ENCODE measurements at places on chromosomes 3 and 15. TPM values are rescaled to one million over a fixed set of nuclear protein-coding genes. Genes with fewer than 3 reads are reported as not detected.

DNA sequence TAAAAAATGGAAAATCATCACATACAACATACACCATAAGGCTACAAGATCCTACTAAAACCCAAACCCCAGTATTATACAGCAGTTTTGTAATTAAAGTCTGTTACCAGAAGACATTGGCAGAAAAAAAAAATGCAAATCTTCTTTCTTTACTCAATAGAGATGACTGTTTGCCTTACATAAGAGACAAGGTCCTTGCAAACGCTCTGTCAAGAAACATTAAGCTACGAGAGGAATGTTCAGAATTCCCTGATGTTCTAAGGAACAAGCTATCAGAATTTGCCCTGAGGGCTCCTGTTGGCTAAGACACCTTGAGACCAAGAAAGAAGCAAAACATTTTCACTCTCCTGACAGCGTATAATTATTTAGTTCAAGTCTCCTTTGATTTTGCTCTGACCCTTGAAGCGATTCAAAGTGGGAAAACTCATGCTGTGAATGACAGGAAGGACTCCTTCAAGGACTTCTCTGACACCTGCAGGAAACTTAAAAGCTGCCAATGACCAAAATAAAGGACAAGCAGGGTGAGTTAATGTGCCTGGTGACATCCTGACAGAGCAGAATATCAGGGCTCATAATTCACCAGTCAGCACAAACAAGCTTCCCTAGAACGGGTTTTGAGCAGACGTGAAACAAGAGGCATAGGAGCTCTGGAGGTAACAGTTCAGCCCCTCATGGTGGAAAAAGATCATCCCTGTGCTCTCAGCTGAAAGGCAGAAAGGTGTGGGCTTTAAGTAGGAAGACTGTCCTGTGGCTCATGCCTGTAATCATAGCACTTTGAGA lies 2.5 kb downstream of the SCAMP2 start:
- no peak for DNase-seq

DNA sequence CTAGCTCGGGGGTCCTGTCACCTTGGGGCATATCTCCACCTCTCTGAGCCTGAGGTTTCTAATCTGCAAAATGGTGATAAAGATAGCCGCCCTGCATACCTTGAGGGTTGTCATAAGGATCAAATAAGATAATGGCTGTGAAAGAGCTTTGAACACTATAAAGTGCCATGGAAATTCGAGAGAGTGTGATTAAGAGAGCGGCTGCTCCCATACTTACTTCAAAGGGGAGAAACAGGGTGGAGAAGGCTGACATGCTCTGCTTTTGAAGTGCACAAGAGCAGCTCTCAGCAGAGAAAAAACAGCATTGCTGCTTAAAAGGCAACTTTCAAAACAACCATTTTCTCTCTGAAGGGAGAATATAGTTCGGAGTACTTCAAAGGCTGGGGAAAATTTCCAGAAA lies 529.2 kb downstream of the EPHB1 start:
- no peak for DNase-seq

DNA sequence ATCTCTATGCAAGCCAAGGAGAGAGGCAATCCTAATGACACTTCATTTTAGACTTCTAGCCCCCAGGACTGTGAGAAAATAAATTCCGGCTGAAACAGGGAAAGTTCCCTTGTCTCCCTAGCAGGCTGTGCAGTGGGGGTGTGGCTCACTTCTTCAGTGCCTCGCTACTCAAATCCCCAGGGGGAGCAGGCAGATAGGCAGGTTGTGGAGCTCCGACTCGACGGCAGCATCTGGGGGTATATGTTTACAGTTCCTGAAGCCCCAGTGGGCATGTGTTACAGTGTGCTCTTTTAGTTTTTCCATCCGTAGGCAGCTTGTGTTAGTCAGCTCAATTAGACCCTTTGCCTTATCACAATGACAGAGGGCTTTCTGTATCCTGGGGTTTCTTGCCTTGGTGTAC lies 836.5 kb downstream of the PDCD6IP start:
- no peak for DNase-seq

SERINC4 gene
- not detected for total RNA-seq

DNA sequence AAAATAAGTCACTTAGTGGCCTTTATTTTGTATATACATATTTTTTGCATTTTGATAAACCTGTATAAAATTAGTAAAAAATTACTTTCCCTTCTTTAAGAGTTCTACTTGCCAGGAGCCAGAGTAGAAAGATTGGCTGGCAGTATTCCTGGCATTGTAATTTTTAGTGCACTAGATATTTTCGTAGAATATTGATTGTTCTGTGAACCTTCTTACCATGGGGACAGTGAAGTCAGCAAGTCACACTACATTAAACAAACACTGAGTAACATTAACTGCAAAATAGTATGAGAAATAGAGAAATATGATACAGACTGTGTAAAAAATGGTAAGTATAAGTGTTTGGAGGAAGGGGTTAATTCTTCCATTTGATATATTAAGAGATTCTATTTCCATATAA lies 26.0 kb downstream of the TCF12 start:
- DNase-seq = no peak

- DNase-seq = no peak
Observed at GRCh38 chr15:80403712-80404056, 498 bp upstream of the ARNT2 start.

CADM2 gene
- total RNA-seq = not detected

ISLR gene
- not detected for total RNA-seq

LSAMP gene
- 0.87 TPM for total RNA-seq

NCEH1 gene
- 72.9 TPM for total RNA-seq

GPR160 gene
- total RNA-seq = 11.0 TPM

- no peak for DNase-seq
Observed at GRCh38 chr15:99090011-99090699, 14.7 kb upstream of the SYNM start.

IGSF10 gene
- under 0.01 TPM for total RNA-seq

CHDH gene
- 9.2 TPM for total RNA-seq

QTRT2 gene
- 24.2 TPM for total RNA-seq

- no peak for DNase-seq
Observed at GRCh38 chr3:177470197-177470941, 273.1 kb upstream of the TBL1XR1 start.

GRCh38 chr15:40477642-40478327 lies 7.0 kb downstream of the CHST14 start:
- DNase-seq = no peak

TNFAIP8L3 gene
- not detected for total RNA-seq

- no peak for DNase-seq
Observed at GRCh38 chr3:47747558-47747957, 34.1 kb downstream of the SMARCC1 start.

DNA sequence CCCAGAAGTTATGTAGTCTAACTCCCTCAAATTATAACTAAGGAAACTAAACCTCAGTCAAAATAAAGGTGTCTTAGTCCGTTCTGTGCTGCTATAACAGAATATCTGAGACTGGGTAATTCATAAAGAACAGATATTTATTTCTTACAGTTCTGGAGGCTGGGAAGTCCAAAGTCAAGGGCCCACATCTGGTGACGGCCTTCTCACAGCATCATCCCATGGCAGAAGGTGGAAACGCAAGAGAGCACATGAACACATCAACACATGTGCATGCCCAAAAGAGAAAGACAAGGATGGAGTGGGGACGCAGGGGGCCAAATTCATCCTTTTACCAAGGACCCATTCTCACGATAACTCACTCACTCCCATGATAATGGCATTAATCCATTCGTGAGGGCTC lies 73.1 kb downstream of the PCOLCE2 start:
- DNase-seq = no peak

DNA sequence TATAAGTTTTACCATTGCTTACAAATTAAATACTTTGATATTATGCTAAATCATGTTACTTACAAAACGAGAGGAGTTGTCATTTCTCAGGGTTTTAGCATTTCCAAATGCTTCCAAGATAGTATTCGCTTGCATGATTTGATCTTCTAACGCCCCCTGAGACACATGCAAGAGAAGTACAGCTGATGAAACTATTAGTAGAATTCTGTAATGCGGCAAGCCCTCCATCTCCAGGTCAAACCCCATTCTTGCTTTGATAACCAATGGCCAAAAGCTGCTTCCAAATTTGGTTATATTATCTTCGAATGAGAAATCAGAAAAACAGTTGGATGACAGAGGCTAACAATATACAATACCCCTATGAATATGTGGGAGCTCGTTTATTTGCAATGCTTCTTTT lies 14.7 kb downstream of the MYH15 start:
- DNase-seq = no peak

DNA sequence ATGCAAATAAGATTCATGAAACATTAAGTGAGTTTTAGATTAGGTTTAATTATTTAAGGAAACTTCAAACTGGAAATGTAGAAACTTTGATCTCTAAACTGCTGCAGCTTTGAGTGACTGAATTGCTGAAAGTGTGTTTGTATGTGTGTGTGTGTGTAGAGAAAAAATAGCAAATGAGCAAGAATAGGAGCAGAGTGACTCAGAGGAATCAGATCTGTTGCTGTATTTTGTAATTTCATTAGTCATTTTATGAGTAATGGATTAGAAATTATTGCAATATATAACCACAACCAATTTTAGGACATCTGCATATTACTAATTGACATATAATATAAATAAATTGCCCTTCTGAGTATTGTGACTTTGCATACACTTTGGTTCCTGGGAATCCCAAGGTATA lies 52.8 kb upstream of the SLC9A9 start:
- DNase-seq = no peak

- no peak for DNase-seq
Observed at GRCh38 chr15:41480396-41481140, 13.1 kb upstream of the ITPKA start.

All from epithelial cell of proximal tubule (primary cell).